Mesangial cell (primary cell): ENCODE measurements at places on chromosomes 11 and 22. TPM values are rescaled to one million over a fixed set of nuclear protein-coding genes. Genes with fewer than 3 reads are reported as not detected.

LRP4 gene
- total RNA-seq, result 7.3 and 13.9 TPM in 2 replicates

BCL2L13 gene
- total RNA-seq, result 39.1 and 56.0 TPM in 2 replicates

DDIAS gene
- 0.51 and 10.4 TPM in 2 replicates for total RNA-seq

ATP5MG gene
- total RNA-seq, result 37.1 and 55.1 TPM in 2 replicates

PEX26 gene
- 37.6 and 38.3 TPM in 2 replicates for total RNA-seq

SNX19 gene
- 37.3 and 78.5 TPM in 2 replicates for total RNA-seq

CASP5 gene
- total RNA-seq, result not detected in 2 replicates

LRRC10B gene
- total RNA-seq, result not detected in 2 replicates
